ENCODE measurements at places on chromosomes 11 and 22. TPM values are rescaled to one million over a fixed set of nuclear protein-coding genes. Genes with fewer than 3 reads are reported as not detected.

The CARD16 gene
- 6.9 TPM for total RNA-seq

The HBB gene
- total RNA-seq = 2,413 TPM

DNA sequence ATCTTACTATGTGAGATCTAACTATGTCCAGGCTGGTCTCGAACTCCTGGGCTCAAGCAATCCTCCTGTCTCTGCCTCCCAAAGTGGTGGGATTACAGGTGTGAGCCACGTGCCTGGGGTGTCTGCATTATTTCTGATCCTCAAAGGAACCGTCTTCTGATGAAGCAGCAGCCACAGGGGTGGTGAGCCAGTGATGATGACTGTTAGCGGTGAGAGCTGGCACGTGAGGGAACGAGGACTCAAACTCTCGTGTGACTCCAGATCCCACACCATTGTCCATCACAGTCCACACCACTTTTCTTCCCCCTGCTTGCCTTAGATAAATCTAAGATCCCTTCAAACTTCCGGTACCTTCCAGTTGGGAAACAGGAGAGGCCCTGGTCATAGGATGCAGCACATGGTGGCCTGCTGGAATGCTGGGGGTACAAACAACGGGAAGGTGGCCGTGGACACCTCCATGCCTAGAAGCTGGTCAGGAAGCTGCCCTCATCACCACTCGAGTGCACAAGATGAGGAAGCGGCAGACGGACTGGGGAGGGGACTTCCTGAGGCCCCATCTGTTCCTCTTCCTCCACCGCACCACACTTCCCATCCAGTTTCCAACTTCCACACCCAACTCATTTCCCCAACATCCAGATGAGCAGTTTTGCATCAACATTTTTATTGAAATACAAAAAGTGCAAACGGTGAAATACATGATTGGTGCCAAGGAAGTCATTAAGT lies 23.8 kb downstream of the ARHGAP1 start:
- DNase-seq = no peak

DNA sequence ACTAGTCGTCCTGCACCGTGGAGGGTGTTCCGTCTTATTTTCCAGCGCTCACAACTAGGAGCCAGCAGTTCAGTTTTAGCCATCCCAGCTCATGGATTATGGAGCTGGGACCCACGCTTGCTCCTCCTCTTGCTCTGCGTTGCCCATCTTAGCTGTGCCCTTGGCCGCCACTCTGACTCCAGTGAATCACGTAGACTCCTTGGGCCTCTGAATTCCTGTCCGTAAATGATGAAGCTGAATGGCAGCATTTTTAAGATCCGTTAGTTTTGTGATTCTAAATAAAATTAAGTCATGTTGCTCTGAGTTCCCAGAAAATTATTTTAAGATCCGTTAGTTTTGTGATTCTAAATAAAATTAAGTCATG lies 23.8 kb downstream of the BCR start:
- DNase-seq = no peak

GRCh38 chr11:67006029-67006884 lies 16.7 kb upstream of the SYT12 start:
- peak; percentile 47 for DNase-seq

Data from psoas muscle (tissue), 8 donors.